Right forelimb (tissue), 1 donor: ENCODE measurements at places on chromosomes 2 and 18.

DNA sequence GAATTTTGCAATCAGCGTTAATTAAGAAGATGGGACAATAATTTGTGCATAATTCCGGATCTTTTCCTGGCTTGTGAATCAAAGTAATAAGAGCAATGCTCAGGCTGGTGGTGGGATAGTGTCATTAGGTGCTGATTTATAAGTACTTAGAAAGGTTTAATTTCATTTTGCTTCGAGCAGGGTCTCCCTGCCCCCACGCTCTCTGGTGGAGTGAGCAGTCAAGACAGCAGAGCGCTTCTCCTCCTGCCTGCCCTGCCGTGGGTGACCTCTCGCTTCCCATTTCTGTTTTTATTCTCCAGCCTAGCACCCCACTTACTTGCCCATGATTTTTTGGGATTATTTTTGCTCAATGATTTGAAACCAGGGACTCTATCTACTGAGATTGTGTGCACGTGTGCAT lies 7.1 kb downstream of the ASB18 start:
- no peak for DNase-seq

DNA sequence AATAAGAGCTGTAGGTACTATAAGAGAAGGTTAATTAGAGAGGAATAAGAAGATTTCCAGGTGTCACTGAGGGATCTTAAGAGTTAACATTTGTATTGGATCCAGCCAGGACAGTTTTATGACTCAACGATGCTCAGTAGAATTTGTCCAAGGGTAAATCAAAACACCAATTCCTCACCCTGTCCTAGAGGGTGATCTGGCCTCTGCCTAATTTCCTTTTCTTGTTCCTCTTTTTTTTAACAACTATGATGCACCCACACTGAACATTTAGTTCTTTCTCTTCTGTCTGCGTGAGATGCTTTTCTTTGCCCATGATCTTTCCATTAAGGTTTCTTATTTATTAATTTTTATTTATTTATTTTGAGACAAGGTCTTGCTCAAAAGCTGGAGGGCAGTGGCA lies 92.0 kb downstream of the PMS1 start:
- no peak for DNase-seq

DNA sequence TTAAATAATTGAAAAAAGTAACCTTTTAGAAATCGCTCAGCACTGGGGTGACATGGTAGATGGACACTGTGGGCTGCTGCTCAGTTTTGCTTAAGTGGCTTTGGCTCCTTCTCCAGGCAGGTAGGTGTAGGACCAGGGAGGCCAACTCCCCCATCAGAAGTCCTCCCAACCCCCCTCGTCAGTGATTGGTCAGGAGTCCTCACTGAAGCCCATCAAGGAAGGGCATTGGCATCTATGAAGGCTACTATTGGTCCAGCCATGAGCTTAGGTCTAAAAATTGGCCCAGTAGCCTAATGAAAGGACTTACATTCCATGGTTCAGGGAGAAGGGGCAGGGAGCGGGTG lies 34.7 kb downstream of the ST3GAL5 start:
- no peak for DNase-seq

- DNase-seq: no peak
Measured at GRCh38 chr2:223949241-223949840, 4.2 kb upstream of the WDFY1 start.

DNA sequence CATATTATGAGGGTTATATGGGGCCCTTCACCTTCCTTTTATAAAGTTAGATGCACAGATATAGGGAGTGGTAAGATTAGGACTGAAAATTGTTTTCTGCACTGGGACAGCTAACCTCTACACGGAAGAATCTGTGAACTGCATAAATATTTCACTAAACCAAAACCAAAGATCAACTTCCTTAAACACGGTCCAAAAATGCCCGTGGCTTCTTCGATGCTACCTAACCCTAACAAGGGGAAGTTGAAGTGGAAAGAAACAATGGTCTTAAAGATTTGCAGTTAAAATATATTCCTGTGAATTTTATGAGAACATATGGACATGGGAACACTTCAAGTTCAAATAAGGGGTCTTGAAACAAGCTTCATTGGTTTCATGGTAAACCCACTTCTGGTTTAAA lies 33.3 kb upstream of the PAX3 start:
- no peak for DNase-seq

DNA sequence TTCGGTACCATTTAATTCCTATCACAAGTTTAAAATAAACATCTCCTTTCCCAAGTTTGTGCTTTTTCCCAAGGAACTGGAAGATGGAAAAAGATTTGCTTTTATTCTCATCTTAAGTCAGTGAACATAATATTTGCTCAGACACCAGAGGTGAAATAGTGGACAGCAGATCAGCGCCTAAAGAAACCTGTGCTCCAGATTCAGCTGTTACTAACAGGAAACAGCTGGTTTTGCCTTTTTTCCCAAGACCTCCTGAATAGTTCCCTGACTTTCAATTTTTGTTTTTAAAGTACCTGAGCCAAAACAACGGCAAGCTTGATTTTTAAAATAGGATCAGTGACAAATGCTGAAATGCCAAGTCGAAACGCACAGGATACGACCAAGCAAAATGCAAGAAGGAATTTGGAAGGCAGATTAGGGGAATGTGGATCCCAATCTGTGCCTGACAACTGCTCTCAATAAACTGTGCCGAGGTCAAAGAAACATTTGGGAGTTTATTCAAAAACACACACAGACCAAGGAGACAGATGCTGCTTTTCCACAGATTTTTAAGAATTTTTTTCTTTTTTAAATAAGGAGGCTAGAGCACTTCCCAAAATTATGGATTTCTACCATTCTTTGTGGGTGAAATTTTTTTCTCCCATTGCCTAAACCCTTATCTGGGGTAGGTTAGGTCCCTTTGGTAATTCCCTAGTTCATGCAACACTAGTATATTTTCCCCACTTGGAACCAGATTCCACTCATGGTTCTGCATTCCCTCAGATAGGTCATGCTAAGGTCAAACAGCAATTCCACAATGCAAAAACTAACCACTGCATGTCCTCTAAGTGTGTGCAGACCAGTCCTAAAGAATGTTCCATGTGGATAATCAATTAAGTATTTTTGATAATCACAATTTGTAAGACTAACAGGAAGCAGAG lies 121.5 kb upstream of the PDE1A start:
- DNase-seq: no peak
